ENCODE measurements at places on chromosomes 5 and 9.
A peak's percentile ranks its signal among the peaks of the same experiment; 100 is the strongest.

DNA sequence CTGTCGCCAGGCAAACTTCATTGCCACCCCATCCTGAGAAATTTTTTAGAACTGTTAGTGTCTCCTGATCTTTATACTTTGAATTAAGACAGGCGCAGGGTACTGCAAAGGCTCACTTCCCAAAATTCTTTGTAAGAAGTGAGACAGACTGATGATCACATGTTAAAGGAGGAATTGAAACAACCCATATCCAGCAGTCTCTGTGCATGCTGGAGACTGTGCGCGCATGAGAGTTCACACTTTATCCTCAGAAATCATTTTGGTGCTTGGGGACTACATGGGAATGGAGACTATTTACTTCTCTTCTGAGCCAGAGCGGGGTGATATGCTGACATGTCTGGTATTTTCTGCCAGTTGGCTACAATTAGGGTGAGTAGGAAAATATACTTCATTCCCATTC, 91.2 kb downstream of the ZNF474 start:
- DNase-seq: no peak

DNA sequence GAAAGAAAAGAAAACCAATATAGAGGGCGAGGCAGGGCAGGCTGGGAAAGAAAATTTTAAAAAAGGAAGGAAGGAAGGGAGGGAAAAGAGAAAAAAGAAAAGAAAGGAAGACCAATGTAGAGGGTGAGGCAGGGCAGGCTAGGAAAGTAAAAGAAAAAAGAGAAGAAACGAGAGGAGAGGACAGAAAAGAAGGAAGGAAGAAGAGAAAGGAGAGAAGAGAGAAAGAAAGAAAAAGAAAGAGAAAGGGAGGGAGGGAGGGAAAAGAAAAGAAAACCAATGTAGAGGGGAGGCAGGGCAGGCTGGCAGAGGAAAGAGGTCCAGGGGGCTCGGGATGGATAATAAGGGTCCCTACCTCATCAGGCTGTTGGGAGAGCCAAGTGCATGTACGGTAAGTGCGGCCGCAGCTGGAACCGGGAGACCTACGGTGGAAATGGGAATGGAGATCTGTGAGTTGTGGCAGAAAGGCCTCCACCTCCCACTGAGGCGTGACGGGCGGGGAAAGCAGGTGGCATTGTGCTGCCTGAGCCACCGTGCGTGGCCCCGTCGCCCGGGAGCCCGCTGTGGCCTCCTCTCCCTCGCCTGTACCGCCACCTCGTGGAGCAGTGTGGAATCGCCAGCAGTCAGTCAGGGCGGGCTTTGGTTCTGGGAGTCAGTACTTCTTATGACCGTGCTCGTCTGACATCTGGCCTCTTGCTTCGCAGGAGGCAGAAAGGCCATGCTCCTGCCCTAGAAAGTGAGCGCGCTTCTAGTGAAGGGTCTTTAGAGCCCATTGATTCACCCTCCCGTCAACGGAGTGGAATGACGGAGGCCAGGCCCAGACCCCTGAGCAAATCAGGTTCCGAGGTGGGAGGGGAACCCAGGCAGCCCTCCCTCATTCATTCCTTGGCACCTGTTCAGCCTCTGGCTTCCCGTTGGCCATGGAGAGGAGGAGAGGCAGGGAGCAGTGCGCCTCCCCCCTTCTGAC, 10.4 kb upstream of the NHP2 start:
- DNase-seq: peak; percentile 83

GRCh38 chr5:8057769-8058168, 188.8 kb downstream of the MTRR start:
- no peak for DNase-seq

DNA sequence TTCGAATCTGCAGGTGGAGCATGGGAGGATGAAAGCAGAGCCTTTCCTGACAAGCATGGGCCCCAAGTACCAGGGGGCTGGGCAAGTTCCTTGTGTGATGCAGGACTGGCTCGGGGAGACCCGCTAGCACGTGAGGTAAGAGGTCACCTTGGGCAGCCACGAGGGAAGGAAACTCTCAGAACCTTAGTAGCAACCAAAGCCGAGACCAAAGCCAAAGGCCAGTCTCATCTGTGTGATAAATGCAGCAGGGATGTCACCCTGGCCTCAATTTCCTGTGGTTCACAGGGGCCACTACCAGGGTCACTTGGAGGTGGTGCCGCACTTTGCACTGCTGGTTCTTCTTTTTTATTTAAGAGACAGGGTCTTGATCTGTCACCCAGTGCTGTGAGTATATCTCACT, 39.5 kb downstream of the PRRT1B start:
- DNase-seq: no peak

DNA sequence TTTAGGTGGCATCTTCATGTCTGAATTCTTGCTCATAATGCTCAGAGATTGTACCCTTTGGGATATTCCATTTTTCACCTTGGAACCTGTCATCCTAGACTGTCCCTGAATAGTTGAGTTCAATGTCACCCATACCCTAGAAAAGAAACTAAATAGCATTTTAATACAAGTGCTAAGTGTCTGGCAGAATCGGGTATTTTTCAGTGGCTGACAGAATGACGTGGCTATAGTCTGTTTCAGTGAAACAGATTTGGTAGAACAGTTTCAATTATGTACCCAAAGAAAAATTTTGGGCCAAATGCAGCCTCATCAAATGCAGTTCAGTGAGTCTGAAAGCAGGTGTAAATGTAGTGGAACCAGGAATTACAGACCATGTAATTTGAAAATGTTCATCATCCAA, 1041.2 kb downstream of the DTWD2 start:
- DNase-seq: no peak

- DNase-seq: no peak
Measured at GRCh38 chr5:88702332-88702731, 180.7 kb downstream of the MEF2C start.

- no peak for DNase-seq
Measured at GRCh38 chr5:15683332-15683731, 183.4 kb downstream of the FBXL7 start.

DNA sequence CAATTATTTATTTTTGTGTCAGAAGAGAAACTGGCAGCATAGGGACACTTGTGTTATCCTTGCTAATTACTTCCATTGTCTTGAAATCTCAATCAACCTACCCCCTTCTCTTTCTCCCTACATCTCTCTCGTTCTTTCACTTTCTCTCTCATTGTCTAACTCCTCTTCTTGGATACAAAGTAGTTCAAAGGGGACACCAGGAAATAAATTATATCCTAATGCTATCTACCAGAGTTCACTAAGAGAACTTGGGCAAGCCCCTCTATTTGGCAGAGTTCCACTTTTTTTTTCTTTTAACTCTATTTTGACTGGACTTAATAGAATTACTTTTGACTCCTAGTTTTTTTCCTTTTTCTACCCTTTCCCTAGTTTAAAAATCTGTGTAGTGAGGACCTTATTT, 102.2 kb downstream of the MEF2C start:
- no peak for DNase-seq

- no peak for DNase-seq
Measured at GRCh38 chr5:34698109-34698419, 41.9 kb downstream of the RAI14 start.

- no peak for DNase-seq
Measured at GRCh38 chr9:21810388-21810787, 8.0 kb downstream of the MTAP start.

DNA sequence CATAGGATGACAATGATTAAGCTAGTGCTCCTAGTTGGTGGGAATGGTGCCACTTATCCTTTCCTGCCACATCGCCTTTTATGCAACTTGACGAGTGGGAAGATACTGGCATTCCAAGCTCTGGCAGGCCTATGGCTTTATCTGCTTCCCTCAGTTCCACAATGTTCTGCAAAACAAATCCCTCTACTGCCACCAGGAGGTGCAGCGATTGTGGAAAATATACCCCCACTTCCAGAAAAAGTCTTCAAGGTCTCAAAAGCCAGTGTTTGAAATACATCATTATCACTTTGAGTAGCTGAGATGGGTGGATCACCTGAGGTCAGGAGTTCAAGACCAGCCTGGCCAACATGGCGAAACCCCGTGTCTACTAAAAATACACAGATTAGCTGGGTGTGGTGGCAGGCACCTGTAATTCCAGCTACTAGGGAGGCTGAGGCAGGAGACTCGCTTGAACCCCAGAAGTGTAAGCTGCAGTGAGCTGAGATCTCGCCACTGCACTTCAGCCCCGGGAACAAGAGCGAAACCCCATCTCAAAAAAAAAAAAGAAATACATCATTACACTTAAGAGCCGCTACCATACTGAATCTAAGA, 3.4 kb downstream of the CLINT1 start:
- no peak for DNase-seq

DNA sequence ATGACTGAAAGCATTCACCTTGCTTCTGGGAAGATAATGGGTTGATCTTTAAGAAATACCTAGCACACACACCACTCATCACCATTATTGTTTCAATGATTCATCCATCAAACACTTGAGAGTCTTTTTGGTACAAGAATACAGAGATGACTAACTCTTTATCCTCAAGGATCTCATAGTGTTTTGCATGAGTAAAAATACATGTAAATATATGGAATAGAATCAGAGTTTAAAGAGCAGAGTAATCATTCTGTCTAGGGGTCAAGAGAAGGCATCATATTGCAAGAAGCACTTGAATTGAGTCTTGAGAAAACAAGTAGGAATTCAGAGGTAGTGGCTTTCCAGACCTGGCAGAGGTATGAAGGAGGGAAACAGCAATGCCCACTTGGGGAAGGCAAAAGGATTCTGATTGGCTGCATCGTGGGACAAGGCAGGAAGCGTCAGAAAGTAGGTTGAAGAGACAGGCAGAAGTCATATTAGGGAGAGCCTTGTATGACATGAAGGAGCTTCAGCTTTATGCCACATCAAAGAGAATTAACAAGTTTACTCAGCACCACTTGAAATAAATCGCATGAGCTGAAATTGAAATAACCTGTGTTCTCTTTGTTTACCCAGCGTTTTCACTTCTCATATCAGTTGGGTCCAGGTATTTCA, 542.5 kb downstream of the TLE1 start:
- DNase-seq: no peak

DNA sequence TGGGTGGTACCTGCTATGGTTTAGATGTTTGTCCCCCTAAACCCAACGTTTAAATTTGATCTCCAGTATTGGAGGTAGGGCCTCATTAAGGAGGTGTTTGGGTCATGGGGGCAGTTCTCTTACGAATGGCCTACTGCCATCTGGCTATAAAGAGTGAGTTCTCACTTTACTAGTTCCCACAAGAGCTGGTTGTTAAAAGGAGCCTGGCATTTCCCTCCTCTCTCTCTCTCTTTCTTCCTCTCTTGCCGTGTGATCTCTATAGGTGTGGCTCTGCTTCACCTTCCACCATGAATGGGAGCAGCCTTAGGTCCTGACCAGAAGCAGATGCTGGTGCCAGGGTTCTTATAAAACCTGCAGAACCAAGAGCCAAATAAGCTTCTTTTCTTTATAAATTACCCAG, 193.2 kb upstream of the CDH6 start:
- DNase-seq: no peak

GRCh38 chr5:1443991-1444360, 1.3 kb downstream of the SLC6A3 start:
- no peak for DNase-seq

DNA sequence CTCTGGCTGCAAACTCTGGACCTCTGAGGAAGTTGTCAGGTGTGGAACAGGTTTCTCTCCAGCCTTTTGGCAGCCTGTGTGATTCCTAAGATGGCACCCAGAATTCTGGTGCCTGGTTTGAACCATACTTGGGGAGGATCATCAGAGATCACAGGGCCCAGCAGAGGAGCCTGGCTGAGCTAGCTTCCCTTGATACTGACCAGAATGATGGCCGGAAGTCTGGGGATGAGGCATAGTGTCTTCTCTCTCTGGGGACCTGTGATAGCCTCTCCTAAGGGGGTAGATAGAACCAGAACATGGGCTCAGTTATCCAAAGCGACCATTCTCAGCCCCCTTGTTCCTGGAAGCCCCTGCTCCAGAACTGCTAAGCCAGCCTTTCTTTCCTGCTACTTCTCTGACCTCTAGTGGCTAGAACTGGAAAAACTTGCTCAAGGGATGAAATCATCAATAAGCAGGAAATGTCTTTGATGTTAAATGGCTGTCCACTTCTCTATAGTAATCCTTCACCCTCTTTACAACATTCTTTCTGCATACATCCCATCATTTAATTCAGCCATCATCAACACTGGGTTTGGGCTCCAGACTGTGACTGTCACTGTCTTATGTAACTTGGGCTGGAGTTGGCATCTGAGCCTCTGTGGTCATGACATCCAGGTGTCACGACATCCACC, 55.1 kb downstream of the C9orf152 start:
- DNase-seq: no peak

- DNase-seq: no peak
Measured at GRCh38 chr9:16524078-16524477, 346.4 kb downstream of the BNC2 start.
